ENCODE measurements at places on chromosomes 16 and 17. TPM values are rescaled to one million over a fixed set of nuclear protein-coding genes. Genes with fewer than 3 reads are reported as not detected.

KRT26 gene
- not detected for total RNA-seq

PRR15L gene
- total RNA-seq, result 24.3 TPM

HOXB1 gene
- not detected for total RNA-seq

NACA2 gene
- total RNA-seq, result not detected

TMEM231 gene
- total RNA-seq, result 5.2 TPM

TNFSF13 gene
- total RNA-seq, result 0.20 TPM

NECAB2 gene
- total RNA-seq, result 0.68 TPM

DNA sequence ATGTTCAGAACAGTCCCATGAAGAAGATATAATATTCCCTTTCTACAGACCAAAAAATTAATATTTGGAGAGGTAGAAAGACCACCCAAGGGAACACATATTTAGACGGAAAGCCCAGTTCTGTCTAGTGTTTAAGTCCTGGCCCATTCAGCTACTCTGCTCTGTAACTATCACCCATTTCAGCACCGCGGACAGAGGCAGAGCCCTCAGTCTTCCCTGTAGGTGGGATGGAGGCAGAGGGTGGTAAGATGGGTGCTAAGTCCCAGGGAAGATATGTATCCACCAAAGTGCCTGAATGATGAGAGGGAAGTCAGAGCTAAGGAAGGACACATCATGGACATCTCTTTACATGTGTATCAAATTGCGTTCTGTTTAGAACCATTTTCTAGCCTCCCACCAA lies 27.8 kb upstream of the C16orf78 start:
- no peak for DNase-seq

DNA sequence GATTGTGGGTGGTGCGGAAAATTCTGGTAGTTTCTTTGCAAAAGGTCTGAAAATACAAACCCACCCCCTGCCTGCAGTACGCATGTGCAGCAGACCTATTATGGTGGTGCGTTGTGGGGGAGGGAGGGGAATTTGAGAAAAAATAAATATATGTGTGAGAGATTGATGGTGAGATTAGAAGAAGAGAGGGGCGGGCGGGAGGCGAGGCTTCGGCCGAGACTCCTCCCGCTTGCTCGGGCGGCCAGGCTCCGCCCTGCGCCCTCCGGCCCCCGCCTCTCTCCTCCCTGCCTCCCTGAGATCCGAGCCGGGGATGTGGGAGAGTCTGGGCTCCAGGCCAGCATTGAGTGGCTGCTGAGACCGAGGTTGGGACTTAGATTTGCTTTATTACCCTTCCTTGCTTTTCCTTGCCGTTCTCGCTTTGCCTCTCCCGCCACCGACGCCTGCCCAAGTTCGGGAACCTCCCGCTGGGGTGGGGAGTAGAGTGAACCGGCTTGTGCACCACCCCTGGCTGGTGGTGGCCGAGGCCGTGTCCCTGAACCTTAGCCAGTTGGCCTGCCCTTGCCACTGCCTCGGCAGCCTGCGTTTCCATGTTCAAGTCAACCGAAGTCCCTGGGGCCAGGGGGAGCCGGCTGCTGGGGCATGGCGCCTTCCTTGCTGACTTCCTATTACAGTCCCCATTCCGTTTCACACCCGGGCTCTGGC lies 956 bp upstream of the CHD3 start:
- DNase-seq, result peak; percentile 70

- no peak for DNase-seq
These were observed 57.3 kb downstream of the CRISPLD2 start for GRCh38 chr16:84876873-84877606.

DNA sequence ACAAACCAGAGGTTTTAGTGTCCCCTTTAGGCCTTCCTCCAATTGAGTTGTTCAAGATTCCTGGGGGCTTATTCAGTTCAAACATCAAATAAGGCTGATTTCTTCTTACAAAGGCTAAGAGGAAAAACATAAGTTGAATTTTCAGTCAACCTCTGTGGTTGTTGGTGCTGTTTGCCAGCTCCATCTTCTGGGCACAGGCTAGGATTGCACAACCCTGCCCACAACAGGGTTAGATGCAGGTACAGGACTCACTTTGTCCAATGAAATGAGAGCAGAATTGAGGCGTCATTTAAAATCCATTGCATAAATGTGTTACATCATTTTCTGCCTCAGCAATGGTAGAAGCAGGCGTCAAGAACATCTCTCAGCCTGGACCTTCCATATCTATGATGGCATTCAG lies 173.3 kb downstream of the PMP22 start:
- DNase-seq, result no peak

GRCh38 chr17:59638553-59638952 lies 18.9 kb downstream of the CLTC start:
- no peak for DNase-seq

DNA sequence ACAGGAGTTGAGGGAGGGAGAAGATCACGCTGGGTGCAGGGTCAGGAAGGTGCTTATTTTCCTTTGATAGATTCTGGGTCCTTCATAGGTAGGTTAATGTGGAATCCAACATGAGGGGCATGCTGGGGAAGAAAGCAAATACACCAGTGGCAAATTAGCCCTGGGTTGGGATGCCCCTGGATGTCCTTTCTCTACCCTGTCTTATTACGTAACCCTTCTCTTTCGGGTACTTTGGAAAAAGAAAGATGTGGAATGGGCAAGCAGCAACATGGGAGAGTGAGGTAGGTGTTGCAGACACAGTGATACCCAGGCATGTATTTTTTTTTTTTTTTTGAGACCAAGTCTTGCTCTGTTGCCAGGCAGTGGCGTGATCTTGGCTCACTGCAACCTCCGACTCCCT lies 9.1 kb downstream of the SLC7A6 start:
- no peak for DNase-seq

- peak; percentile 71 for DNase-seq
These were observed 8.9 kb upstream of the RAPGEFL1 start for GRCh38 chr17:40168262-40168832.

DNA sequence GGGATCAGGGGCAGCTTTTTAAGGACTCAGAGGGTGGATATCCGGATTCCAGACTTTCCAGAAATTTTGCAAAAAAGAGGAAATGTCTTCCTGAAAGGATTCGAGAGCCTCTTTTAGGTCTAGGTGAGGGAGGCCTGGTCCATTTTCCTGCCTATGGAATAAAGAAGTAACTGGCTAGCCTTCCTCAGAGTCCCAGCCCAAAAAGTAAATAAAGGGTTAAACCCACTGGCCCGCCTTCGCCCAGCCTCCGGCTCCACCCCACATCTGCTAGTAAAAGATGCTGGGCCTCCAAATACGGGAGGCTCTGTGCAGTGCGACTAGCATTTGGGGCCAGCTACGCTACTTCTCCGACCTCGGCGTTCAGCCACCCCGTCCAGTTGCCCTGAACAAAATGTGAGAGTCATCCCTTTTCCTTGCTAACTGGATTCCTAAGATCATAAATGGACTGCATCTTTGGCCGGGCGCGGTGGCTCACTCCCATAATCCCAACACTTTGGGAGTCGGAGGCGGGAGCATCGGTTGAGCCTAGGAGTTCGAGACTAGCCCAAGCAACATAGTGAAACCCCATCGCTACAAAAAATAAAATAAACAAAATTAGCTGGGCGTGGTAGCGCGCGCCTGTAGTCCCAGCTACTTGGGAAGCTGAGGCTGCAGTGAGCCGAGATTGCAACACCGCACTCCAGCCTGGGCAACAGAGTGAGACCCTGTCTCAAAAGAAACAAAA lies 824 bp upstream of the MPP2 start:
- peak; percentile 70 for DNase-seq

DNA sequence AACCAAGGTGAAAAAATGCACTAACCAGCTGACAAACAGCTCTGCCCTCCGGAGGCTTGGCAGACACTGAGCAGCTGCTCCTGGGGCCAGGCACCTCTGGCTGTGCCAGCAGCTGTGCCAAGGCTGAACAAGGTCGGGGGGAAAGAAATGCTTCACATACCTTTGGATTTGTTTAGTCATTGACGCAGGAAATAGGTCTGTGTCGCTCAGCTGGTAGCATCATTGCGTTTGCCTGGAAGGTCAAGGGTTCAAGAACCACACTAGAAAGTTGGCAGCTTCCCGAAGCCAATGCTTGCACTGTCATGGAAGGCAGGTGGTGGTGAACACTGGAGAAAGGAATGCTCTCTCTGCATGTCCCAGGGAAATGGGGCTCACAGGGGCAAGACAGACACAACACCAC lies 63.5 kb downstream of the PCTP start:
- no peak for DNase-seq

DNA sequence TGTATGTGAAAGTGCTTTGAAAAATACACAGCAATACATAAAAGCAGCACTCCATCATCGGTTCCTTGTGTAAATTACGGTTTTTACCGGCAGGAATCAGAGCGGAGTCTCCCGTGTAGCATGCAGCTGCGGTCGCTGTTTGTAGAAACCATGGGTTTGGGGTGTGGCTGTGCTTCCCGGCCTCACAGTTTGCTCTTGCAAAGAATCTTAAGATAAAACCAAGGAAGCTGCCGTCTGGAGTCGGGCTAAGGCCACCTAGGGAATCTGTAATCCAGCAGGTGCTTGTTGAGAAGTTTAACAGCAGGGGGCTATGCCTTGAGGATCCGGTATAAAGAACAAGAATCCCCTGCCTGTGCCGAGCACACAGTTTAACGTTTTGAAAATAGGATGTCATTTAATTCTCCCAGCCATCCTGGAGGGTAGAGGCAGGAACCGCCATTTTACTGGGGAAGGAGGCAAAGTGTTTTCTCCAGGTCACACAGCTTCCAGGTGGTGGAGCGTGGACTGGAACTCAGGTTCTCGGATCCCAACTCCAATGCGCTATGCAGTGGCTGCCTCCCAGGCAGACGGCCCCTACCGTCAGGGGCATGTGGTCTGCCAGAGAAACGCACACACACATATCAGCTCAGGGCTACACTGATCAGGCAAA lies 6.0 kb upstream of the TLCD3A start:
- DNase-seq, result peak; percentile 33

GRCh38 chr16:9249534-9249933 lies 158.1 kb downstream of the HAPSTR1 start:
- no peak for DNase-seq

DNA sequence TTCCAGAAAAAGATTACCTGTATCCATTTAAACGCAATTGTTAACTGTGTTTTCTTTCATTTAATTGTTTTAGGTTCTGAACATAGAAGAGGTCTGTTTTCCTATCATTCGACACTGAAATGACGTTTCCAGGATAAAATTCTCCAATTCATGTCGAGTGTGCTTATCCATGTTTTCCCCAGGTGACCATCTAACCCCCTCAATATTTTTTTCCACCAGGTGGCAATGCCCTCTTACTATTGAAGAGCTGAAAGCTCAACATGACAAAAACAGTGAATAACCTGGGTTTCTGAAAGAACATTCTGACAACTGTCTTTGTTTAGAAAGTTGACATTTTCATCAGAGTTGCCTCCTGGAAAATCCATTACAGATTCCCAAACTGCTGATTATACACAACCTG lies 948.7 kb downstream of the KCNJ2 start:
- DNase-seq, result peak; percentile 23

DNA sequence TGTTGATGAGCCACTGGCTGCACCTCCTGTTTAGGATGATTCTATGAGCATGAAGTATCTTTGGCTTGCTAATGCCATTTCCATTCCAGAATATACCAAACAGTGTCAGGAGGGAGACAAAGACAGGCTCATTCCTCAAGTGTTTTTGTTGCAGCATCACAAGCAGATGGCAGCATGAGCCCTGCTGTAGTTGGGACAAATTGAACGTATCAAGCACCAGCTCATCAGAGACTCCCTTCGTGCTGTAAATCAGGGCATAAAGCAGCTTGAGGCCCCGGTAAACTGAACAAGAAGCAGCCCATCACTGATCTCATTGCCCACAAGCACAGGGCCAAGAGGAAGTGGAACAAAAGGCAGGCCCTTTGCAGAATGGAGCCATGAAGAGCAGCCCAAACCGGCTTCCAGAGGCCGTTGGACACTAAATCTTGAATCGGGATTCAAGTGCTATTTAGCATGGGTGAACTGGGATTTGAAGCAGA lies 45.9 kb upstream of the HS3ST3A1 start:
- no peak for DNase-seq

DNA sequence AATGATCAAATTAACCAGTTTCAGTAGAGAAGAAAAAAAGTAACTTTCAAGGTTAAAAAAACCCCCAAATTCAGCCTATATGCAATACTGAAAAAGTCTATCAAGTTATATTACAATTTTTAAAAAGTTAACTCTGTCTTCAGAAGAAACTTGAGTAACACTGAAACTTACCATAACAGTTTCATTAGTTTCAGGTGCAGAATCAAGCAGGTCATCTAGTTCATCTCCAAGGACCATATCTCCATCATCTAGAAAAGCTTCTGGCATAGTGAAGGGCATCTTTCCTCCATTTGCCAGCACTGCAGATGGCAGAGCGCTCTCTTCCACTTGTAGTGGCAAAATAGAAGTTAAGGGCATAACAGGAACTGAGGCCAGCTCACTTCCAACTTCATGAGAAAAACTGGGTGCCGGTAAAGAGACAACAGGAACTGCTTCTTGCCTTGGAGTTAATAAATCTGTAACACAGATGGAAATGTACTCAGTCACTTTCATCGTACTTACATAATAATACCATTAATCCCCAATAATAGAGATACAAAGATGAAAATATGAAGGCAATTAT lies 22.9 kb downstream of the ZC3H7A start:
- no peak for DNase-seq

DNA sequence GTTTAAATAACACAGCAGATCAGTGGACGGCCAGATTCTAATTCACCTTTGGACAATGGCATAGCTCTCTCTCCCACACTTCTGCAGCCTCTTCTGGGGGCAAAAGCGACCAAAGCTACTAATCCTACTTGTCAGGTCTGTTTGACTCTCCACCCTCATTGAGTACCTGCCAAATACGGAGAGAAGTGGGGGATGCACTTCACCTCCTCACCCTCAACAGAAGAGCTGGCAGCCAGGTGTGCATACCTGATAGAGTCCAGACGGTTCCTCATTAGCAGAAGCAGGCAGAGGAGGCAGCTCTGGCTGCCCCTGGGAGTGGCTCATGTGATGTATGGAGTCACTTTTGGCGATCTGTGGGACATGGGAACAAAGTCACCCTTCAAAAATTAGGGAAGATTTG lies 4.9 kb downstream of the DNAH3 start:
- DNase-seq, result no peak

GRCh38 chr16:54077050-54077821 lies 209.4 kb downstream of the IRX3 start:
- no peak for DNase-seq
